ENCODE measurements at places on chromosomes 4 and X. TPM values are rescaled to one million over a fixed set of nuclear protein-coding genes. Genes with fewer than 3 reads are reported as not detected.
A peak's percentile ranks its signal among the peaks of the same experiment; 100 is the strongest.

GRCh38 chr4:76235915-76236314 is 15.6 kb upstream of the FAM47E start:
- H3K4me3 ChIP-seq: no peak overlapping the region
- H3K27me3 ChIP-seq: peaks cover 11% of the 10 kb centered on the region
- no peak for DNase-seq
- no peaks in the 10 kb centered on the region for H3K4me1 ChIP-seq

- H3K27ac ChIP-seq: no peak overlapping the region
- H3K27me3 ChIP-seq: no peaks in the 10 kb centered on the region
- DNase-seq: no peak
- peaks cover 45% of the 10 kb centered on the region for H3K36me3 ChIP-seq
- no peaks in the 10 kb centered on the region for H3K4me1 ChIP-seq
- no peak overlapping the region for H3K4me3 ChIP-seq
These were observed 5.3 kb downstream of the MPC1L start for GRCh38 chrX:40628506-40628905.

ANXA10 gene
- not detected for polyA plus RNA-seq

DNA sequence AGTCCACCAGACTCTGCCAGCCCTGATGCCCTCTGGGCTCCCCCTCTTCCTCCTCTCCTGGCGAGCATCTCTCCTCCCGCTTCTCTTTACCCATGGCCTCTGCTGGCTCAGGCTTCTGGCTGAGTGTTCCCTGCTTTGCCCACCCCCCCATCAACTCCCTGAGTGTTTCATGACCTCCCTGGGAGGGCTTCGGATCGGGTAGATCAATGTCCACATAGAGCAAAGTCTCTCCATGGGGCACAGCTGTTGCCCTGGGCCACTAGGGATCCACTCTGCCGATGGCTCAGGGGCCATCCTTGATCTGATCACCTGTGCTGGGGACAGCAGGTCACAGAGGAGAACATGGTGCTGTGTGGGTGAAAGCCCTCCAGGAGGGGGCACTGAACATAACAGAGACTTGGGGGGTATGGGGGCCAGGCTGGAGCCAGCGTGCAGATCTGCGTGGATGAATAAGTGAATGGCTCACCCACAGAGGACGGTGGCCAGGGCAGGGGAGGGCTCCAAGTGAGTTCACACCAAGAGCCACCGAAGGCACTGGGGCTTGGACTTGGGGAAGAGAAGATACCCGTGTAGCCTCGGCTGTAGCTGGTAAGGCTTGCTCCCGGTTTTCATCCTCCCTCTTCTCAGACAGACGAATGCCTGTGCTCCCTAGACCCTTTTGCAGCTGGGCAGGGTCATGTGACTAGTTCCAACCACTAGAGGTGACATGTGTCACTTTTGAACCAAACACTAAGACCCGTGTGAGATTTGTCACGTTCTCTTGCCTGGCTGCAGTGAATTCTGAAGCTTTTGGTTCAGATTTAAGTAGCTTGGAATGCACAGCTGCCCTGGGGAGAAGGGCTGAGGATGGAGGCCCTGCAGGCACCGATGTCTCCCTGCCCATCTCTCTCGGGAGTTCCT is 23.2 kb upstream of the AFAP1 start:
- H3K27ac ChIP-seq: no peak overlapping the region
- no peaks in the 10 kb centered on the region for H3K36me3 ChIP-seq
- no peaks in the 10 kb centered on the region for H3K27me3 ChIP-seq
- DNase-seq: no peak
- peaks cover 5% of the 10 kb centered on the region for H3K4me1 ChIP-seq
- H3K4me3 ChIP-seq: no peak overlapping the region

CT45A10 gene
- polyA plus RNA-seq: not detected

- H3K27ac ChIP-seq: no peak overlapping the region
- H3K36me3 ChIP-seq: no peaks in the 10 kb centered on the region
- no peaks in the 10 kb centered on the region for H3K27me3 ChIP-seq
- H3K4me3 ChIP-seq: no peak overlapping the region
These were observed 55.1 kb upstream of the SEC24B start for GRCh38 chr4:109378511-109378910.

GAGE10 gene
- not detected for polyA plus RNA-seq

BMP3 gene
- polyA plus RNA-seq: not detected

GYG2 gene
- not detected for polyA plus RNA-seq

DNA sequence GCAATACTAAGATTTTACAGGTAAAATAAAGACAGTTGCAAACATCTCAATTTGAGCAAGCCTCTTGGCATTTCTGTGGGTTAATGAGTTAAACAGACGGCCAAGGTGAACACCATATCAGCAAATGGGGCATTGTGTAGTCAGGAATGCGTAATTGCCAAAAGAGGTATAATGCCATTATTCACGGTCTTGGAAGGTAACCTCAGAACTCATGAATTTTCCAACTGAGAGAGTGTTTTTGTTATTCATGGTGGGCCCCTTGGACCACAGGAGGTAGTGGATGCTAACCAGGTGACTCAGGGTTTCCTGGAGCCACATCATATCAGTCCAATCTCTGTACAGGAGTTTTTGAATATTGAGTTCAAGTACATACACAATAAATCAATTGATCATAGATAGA is 368.0 kb upstream of the TECRL start:
- no peaks in the 10 kb centered on the region for H3K4me1 ChIP-seq
- DNase-seq: no peak
- H3K36me3 ChIP-seq: no peaks in the 10 kb centered on the region
- no peak overlapping the region for H3K27ac ChIP-seq
- H3K4me3 ChIP-seq: no peak overlapping the region

DNA sequence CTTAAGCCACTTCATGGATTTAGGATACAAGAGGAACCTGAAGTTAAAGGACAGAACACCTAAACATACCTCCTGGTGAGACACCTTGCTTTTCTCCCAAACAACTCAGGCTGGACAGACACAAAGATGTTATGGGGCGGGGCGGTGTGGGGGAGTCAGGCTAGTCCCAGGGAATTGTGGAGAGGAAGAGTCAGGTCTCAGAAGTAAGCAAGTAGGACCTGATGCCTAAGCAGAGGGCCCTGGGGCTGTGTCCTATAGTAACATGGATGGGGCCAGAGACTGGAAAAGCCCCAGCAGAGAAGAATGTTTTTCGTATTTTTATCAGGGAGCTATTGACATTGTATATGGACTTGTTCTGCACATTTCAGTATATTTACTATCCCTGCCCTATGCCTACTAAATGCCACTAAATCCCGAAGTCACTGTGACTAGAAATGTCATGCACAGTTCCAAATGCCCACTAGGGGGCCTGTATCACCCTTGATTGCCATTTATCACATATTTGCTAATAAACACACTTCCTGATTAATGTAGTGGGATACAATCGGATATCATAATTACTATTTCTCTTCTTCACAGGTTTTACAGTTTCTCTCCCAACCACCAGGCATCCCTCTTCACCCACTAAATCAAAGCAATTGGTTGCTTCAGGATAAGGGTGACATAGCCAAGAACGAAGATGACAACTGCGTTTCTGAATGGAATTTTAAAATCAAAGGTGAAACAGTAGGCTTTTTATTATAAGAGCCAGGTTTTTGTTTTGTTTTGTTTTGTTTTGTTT is 23.8 kb upstream of the ARHGAP10 start:
- no peaks in the 10 kb centered on the region for H3K36me3 ChIP-seq
- DNase-seq: peak; percentile 56
- no peak overlapping the region for H3K27ac ChIP-seq
- no peaks in the 10 kb centered on the region for H3K4me1 ChIP-seq

GRCh38 chr4:155353923-155354540 is 22.7 kb downstream of the MAP9 start:
- no peak overlapping the region for H3K27ac ChIP-seq
- no peaks in the 10 kb centered on the region for H3K36me3 ChIP-seq
- no peaks in the 10 kb centered on the region for H3K27me3 ChIP-seq

MAP3K15 gene
- polyA plus RNA-seq: not detected

GPR50 gene
- polyA plus RNA-seq: not detected

- no peaks in the 10 kb centered on the region for H3K27me3 ChIP-seq
- H3K27ac ChIP-seq: no peak overlapping the region
- H3K4me1 ChIP-seq: no peaks in the 10 kb centered on the region
- DNase-seq: no peak
- H3K4me3 ChIP-seq: no peak overlapping the region
- H3K36me3 ChIP-seq: no peaks in the 10 kb centered on the region
These were observed 12.8 kb downstream of the ZFP42 start for GRCh38 chr4:188008377-188008776.

- no peak overlapping the region for H3K27ac ChIP-seq
- H3K27me3 ChIP-seq: no peaks in the 10 kb centered on the region
These were observed 28.7 kb downstream of the ADH6 start for GRCh38 chr4:99190336-99190735.

DNA sequence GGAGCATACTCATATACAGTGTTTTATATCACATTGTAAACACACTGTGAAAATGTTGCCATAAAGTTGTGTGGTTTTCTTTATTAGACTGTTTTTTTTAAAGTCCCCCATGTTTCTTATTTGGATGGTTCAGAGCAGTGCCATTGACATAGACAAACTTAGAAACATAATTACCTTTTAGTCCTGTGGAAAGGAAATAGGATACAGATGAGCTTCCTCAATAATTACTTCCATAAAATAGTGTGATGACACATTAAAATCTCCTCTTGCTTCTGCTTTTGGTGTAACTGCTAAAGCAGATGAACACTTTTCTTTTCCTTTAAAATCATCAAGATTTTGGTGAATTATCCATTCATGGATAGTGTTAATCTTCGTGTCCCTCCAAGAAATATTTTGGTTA is 52.9 kb upstream of the LIMCH1 start:
- H3K27me3 ChIP-seq: no peaks in the 10 kb centered on the region
- no peaks in the 10 kb centered on the region for H3K4me1 ChIP-seq
- no peak overlapping the region for H3K4me3 ChIP-seq
- H3K36me3 ChIP-seq: no peaks in the 10 kb centered on the region
- no peak for DNase-seq

GRCh38 chrX:8033175-8033574 is 106.0 kb upstream of the PNPLA4 start:
- no peaks in the 10 kb centered on the region for H3K4me1 ChIP-seq
- H3K36me3 ChIP-seq: no peaks in the 10 kb centered on the region
- H3K27me3 ChIP-seq: no peaks in the 10 kb centered on the region
- DNase-seq: no peak
- H3K4me3 ChIP-seq: no peak overlapping the region

FAM9C gene
- polyA plus RNA-seq: not detected

DNA sequence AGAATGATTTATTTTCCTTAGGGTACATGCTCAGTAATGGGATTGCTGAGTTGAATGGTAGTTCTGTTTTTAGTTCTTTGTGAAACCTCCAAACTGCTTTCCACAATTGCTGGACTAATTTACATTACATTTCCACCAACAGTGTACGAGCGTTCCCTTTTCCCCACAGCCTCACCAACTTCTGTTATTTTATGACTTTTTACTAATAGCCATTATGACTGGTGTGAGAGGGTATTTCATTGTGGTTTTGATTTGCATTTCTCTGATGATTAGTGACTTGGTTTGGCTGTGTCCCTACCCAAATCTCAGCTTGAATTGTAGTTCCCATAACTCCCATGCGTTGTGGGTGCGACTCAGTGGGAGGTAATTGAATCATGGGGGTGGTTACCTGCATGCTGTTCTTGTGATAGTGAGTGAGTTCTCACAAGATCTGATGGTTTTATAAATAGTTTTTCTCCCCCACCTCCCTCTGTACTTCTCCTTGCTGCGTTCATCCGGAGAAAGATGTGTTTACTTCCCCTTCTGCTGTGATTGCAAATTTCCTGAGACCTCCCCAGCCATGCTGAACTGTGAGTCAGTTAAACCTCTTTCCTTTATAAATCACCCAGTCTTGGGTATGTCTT is 95.1 kb downstream of the GBA3 start:
- H3K27me3 ChIP-seq: no peaks in the 10 kb centered on the region
- no peak overlapping the region for H3K27ac ChIP-seq
- DNase-seq: no peak
- no peaks in the 10 kb centered on the region for H3K36me3 ChIP-seq
- no peak overlapping the region for H3K4me3 ChIP-seq

- DNase-seq: no peak
- no peak overlapping the region for H3K4me3 ChIP-seq
- H3K27ac ChIP-seq: no peak overlapping the region
- H3K4me1 ChIP-seq: no peaks in the 10 kb centered on the region
- peaks cover 2% of the 10 kb centered on the region for H3K27me3 ChIP-seq
These were observed 161.2 kb downstream of the STK32B start for GRCh38 chr4:5212255-5213013.

DNA sequence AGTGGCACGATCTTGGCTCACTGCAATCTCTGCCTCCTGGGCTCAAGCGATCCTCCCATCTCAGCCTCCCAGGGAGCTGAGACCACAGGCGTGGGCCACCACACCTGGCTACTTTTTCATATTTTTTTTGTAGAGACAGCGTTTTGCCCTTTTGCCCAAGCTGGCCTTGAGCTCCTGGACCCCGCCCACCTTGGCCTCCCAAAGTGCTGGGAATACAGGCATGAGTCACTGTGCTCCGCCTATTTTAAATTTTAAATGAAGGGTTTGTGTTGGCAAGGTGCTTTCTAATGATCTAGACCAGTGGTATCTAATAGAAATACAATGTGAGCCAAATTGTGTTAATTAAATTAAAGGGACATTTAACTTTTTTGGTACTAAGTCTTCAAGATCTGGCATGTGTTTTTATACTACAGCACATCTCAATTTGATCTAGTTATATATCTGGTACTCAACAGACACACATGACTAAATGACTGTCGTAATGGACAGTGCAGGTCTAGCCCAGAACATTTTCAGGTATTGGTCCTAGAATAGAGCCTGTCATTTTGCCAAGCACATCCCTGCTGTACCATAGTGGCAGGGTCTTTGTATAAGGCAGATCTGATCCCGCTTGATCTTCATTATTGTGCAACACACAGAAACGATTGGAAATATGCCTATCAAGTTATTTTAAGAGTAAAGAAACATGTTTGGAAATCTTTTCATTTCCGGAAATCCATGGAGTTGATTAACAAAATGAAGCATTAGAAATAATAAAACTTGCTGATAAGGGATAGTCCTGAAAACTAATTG is 7.3 kb downstream of the PGK1 start:
- DNase-seq: no peak
- no peaks in the 10 kb centered on the region for H3K27me3 ChIP-seq
- peaks cover 40% of the 10 kb centered on the region for H3K4me1 ChIP-seq

MECP2 gene
- 13.5 TPM for polyA plus RNA-seq

NFKB1 gene
- polyA plus RNA-seq: 21.8 TPM

DNA sequence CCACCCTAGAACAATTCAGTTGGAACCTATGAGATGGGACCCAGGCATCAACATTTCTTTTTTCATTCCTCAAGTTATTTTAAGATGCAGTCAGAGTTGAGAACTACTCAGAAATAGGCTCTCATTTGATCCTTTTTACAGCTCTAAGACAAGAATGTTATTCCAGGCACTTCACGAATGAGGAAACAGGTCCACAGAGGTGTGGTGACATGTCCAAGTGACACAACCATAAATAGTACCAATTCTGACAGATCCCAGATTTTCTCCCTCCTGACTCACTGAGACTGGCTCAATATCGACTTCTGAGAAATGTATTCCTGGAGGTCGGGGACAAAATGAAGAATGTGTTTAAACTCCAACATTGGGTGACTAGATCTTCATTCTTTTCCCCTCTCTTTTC is 11.1 kb downstream of the TCEANC start:
- peaks cover under 1% of the 10 kb centered on the region for H3K4me1 ChIP-seq
- H3K27me3 ChIP-seq: no peaks in the 10 kb centered on the region
- H3K27ac ChIP-seq: no peak overlapping the region
- no peak for DNase-seq

- DNase-seq: no peak
- no peaks in the 10 kb centered on the region for H3K36me3 ChIP-seq
- H3K4me1 ChIP-seq: no peaks in the 10 kb centered on the region
These were observed 51.2 kb upstream of the PGRMC2 start for GRCh38 chr4:128338634-128339355.

MEPE gene
- not detected for polyA plus RNA-seq

PNMA3 gene
- 0.09 TPM for polyA plus RNA-seq
